ENCODE measurements at places on chromosomes 7 and 10.

- DNase-seq = no peak
Observed at GRCh38 chr10:123537188-123537961, 128.8 kb upstream of the GPR26 start.

DNA sequence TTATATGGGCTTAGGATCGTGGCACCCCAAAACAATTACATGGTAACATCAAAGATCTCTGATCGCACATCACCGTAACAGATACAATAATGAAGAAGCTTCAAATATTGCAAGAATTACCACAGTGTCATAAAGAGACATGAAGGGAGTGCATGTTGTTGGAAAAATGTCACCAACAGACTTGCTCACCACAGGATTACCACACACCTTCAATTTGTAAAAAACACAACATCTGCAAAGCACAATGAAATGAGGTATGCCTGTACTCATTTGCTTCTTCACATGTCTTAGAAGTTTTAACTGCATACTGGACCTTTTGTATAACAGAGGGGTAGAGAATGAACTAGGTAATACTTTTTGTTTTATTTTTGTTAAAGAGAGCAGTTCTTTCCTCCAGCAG is 96.6 kb downstream of the TPST1 start:
- DNase-seq = no peak

DNA sequence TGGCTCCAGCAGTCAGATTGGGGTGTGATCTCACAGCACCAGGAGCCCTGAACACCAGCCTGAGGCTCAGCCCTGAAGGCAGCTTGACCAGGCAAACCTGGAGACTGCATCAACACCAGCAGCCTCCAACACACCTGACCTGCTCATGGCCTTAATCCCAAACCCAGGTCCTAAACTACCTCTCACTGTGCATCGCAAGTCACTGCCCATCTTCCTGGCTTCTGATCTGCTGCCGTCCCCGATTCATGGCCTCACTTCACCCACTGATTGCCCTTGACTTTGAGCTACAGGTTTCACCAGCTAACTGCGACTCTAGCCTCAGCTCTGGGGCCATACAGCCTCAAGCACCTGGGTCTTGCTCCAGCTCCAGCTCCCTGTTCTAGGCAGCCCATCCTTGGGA is 49.1 kb downstream of the PARP12 start:
- DNase-seq = no peak

GRCh38 chr10:16386855-16387254 is 50.0 kb upstream of the PTER start:
- DNase-seq = no peak

DNA sequence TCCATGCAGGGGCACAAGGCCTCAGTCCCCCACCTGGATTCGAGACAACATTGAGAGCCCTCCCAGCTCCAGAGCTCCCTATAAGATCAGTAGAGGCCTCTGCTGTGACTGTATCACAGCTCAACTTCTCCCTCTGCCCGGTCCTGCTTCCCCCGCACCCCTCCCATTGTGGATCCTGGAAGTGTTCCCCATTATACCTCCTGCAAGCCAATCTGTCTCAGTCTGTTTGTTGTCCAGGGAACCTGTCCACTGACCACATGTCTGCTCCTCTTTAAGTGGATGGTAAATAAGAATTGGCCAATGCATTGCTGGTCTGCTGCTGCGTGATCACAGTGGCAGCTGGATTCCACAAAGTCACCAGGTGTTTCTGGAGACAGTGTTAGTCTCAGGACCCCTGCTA is 259.7 kb upstream of the HABP2 start:
- no peak for DNase-seq

DNA sequence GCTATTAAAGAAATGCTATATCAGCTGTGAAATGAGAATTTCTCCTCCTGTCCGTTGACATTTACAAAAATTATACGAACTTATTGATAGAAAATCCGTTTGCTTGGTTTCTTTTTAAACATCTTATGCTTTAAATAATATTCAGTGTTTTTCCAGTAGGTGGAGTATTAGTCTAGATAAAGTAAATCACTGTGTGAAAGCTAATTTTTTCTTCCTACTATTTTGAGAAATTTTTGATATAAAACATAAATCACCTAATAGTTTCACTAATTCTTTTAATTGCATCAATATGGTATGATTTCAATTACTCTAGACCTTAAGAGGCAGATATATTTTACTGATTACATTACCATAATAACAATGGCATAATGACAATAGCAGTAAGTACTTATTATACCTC is 335.2 kb upstream of the C7orf33 start:
- no peak for DNase-seq

DNA sequence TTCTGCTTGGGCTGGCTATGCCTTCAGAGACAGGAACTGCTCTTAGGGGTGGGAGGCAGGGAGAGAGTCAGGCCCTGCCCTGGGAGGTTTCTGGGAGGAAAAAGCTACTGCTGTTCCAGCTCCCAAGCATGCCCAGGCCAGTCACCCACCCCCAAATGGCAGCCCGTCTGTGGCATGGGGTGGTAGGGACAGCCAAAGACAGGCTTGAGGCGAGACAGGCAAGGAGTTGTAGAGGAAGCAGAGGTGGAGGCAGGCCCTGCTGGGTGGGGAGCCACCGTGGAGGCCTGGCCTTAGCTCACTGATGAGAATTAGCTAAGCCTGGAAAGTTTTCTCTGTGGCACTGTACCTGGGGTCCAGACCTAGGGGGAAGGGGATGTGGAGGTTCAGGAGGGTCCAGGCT is 6.6 kb upstream of the SAMD8 start:
- DNase-seq = no peak

GRCh38 chr7:48038815-48039506 is 3.6 kb downstream of the C7orf57 start:
- DNase-seq = no peak

DNA sequence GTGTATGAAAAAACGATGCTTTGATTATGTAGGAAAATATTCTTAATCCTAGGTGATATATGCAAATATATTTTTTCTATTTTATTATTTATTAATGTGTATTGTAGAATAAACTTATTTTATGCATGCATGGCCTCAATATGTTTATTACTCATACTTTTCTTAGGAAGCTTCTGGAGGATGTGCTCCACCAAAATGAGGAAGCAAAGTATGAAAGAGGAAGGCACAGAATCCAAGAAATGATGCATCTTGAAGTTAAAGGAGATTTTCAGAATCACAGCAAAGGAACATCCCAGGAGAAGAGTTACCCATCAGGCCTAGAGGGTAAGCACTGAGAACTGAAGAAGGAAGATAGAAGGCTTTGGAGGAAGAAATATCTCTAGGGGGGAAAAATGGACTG is 35.0 kb upstream of the MRPS16 start:
- no peak for DNase-seq

- DNase-seq = no peak
Observed at GRCh38 chr7:106119719-106120118, 7.6 kb upstream of the SYPL1 start.
